Stimulated activated CD8-positive, alpha-beta memory T cell treated with anti-CD3 and anti-CD28 coated beads, Interleukin-4, amount 100 ng/mL, for 48 hours (primary cell): ENCODE measurements at places on chromosomes 2 and 18.

GRCh38 chr18:48629730-48630324, 91.0 kb downstream of the CTIF start:
- DNase-seq: no peak

DNA sequence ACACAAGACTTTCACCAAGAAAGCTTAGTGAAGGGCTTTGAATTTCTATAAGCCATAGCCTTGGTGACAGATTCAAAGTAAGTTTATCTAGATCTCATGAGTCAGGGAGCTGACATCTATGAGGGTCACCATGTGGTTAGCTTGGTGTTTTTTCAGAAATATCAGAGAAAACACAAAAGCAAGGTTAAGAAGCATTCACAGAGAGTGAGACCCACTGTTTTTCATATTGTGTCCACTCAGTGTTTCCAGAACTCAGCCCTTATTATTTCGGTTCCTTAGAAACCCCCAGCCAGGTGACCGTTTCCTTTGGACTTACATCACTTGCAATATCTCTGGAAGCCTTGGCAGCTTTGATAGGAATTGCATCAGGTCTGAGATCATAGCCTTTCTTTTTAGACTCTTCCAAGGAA, 76.6 kb downstream of the NEB start:
- DNase-seq: no peak

DNA sequence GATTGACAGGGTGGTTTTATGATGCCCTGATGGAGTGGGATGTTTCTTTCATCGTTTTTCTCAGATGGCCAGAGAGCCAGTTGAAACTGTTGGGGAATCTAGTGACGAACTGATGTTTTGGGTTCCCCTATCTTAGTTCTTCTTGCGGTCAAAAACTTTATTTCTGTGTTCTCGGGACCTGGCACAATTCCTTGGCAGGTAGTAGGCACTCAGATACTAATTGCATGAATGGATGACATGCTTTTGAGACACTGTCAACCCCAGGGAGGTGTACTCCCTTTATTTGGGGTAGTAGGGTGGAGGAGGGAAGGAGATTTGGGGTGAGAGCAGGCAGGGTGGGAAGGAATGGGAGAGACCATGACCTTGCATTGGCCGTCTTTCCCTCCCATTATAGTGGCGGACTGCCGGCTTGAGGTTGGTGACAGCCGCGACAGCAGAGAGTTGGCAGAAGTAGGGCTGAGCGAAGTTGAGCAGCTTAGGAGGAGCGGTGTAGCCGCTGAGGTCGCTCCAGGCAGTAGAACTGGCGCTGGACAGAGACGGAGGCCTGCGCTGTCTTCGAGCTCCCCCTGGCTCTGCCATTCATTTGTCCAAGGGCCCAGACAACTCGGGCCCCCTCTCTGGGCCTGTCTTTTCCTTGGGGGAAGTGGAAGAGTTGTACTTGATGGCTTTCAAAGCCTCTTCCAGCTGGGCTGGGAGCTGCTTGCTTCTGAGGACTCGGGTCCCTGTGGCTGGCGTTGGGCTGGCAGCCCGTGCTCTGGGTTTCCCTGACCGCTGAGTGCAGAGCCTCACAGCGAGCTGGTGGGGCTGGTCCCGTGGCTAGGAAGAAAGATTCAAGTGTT, 2.6 kb downstream of the TET3 start:
- DNase-seq: no peak

GRCh38 chr2:145267451-145267850, 747.5 kb upstream of the ZEB2 start:
- no peak for DNase-seq

GRCh38 chr2:18436503-18437005, 123.9 kb downstream of the RDH14 start:
- DNase-seq: no peak

DNA sequence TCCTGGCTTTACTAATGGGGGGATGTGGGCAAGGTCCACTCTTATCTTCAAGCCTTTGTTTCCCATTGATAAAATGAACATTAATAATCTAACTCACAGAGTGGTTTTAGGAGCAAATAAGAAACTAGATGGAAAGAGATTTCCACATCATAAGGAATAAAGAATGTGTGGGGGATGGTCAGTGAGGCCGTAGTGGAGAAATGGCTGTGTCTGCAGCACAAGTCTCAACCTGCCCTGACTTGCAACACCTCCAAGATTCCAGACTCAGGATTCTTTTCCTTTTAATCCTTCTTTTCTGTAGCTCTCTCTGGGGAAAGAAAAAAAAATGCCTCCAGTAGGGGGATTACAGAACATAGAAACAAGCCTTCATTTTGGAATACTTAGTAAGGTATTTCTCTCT, 124.2 kb upstream of the MEX3C start:
- no peak for DNase-seq

GRCh38 chr2:238694136-238694755, 153.6 kb upstream of the TWIST2 start:
- DNase-seq: no peak
